ENCODE measurements at places on chromosomes 1 and 21. TPM values are rescaled to one million over a fixed set of nuclear protein-coding genes. Genes with fewer than 3 reads are reported as not detected.

F5 gene
- polyA plus RNA-seq: not detected

FNDC10 gene
- 4.4 TPM for polyA plus RNA-seq

SYDE2 gene
- polyA plus RNA-seq: 4.4 TPM

OPTC gene
- polyA plus RNA-seq: not detected

CASQ2 gene
- polyA plus RNA-seq: not detected

HES5 gene
- polyA plus RNA-seq: not detected

ZBTB17 gene
- 23.4 TPM for polyA plus RNA-seq

KRTAP7-1 gene
- polyA plus RNA-seq: not detected

C4BPA gene
- polyA plus RNA-seq: not detected

GBP2 gene
- polyA plus RNA-seq: 7.8 TPM

SSR2 gene
- 891 TPM for polyA plus RNA-seq

NBPF6 gene
- polyA plus RNA-seq: not detected

VWA1 gene
- polyA plus RNA-seq: 1.7 TPM

PPIAL4G gene
- not detected for polyA plus RNA-seq

MSH4 gene
- polyA plus RNA-seq: 0.05 TPM

GCSAML gene
- polyA plus RNA-seq: not detected

KCNT2 gene
- 1.4 TPM for polyA plus RNA-seq

SERINC2 gene
- polyA plus RNA-seq: 109 TPM

DNA sequence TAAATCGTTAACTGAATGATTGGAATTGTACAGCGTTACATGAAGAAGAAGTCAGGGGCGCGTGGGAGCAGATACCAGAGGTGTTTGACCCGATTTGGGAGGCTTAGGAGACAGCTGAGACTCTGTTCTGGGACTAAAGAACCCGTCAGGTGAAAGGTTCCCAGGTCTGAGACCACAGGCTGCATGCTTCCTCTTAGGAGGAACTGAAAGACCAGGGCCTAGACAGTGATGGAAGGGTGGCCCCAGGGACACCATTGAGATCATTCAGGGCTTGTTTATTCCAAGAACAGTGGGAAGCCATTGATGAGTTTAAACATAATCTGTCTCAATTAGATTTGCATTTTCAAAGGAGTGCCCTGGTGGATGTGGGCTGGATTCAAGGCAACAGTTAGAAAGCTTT lies 904 bp downstream of the KLF17 start:
- no peak for DNase-seq

DNA sequence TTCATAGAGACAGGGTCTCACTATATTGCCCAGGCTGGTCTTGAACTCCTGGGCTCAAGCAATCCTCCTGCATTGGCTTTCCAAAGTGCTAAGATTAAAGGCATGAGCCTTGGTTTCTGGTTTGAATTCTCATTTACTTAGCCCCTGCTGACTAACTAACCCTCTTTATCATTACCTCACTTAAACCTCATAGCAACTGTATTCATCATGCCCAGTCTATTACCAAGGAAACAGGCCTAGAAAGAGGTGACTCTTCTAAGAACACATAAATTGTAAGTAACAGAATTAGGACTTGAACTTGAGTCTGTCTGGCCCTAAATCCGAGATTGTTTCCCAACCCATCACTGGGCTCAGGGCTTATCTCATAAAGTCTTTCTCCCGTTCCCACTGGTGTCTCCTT lies 44.2 kb downstream of the TMEM53 start:
- no peak for DNase-seq

- DNase-seq: no peak
Measured at GRCh38 chr1:78687914-78688313, 38.3 kb downstream of the IFI44 start.

GRCh38 chr1:37035796-37036666 lies 1.7 kb upstream of the GRIK3 start:
- DNase-seq: no peak

DNA sequence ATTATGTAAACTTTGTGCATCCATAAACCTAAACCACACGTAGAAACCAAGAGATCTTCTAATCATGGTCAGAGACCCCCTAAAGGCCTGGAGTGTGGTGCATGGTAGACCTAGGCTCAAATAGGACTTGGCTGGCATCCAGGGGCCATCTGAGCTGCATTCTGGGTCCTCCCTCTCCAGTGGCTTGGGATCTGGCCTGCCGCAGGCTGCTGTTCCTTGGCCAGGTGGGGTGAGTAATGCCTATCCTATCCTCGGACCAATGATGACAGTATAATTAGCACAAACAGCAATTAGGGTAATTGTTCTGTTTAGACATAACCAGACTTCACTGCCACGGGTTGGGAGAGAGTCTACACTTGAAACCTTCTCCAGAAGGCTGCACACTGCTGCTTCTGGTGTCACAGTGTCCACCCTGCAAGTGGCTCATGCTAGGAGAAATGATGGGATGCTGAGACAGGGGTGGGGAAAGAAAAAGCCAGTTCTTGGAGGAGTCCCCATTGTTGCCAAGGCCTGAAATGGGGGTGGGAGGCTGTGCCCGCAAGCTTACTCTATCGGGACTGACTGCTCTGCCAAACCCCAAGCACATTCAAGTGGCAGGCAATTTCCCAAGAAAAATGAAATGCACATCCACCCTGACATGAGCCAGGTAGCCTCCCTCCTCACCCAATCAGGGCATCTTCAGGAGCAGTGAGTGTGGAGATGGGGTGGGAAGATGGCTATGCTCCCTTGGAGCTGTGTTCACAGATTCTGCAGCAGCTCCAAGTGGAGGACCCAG lies 12.5 kb upstream of the PKP1 start:
- no peak for DNase-seq

DNA sequence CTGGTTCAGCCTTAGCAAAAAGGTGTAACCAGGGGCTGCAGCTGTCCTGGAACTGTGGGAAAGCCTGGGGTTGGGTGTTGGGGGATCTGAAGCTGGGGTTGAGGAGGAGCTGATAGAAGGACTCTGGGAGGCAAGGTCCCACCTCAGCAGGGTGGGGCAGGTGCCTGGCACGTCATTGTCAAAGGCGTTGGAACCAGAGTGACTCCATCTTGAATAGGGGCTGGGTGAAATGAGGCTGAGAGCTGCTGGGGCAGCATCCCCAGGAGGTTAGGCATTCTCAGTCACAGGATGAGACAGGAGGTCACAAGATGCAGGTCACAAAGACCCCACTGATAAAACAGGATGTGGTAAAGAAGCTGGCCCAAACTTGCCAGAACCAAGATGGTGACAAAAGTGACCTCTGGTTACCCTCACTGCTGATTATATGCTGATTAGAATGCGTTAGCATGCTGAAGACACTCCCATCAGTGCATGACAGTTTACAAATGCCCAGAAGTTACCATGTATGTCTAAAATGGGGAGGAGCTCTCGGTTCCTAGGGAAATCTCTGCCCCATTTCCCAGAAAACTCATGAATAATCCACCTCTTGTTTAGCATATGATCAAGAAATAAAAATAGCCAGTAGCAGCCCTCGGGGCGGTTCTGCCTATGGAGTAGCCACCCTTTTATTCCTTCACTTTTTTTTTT lies 85.4 kb downstream of the IER5 start:
- DNase-seq: peak; percentile 8

DNA sequence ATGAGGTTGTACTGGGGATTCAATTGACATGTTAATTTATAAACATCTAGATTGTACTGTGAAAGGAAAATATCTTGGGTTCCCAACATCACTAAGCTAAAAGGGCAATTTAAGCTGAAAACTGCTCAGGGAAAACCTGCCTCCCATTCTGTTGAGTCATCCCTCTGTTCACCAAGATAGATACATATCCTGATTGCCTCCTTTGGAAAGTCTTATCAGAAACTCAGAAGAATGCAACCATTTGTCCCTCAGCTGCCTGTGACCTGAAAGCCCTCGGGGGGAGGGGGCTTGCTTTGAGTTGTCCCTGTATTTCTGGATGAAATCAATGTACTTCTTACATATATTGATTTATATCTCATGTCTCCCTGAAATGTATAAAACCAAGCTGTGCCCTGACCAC lies 187.0 kb upstream of the ETV3 start:
- no peak for DNase-seq

DNA sequence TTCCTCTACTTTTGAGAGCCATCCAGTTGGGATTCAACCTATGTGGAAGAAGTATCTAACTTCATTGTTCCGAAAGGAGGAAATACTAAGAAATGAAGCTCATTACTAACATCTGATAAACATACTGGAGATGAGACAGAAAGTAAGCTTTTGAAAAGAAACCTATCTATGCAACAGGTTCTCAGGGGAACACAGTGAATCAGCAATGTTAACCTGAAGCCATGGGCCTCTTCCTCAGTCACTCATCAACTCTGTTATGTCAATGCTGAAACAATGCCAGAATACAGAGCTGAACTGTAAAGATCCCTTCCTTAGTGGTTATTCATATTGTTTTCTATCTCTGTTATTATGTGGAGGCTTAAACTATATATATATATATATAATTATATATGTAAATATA lies 55.5 kb upstream of the ESRRG start:
- DNase-seq: no peak

- no peak for DNase-seq
Measured at GRCh38 chr1:46512135-46512791, 22.6 kb downstream of the DMBX1 start.

GRCh38 chr1:162192306-162192678 lies 122.8 kb downstream of the NOS1AP start:
- DNase-seq: no peak

DNA sequence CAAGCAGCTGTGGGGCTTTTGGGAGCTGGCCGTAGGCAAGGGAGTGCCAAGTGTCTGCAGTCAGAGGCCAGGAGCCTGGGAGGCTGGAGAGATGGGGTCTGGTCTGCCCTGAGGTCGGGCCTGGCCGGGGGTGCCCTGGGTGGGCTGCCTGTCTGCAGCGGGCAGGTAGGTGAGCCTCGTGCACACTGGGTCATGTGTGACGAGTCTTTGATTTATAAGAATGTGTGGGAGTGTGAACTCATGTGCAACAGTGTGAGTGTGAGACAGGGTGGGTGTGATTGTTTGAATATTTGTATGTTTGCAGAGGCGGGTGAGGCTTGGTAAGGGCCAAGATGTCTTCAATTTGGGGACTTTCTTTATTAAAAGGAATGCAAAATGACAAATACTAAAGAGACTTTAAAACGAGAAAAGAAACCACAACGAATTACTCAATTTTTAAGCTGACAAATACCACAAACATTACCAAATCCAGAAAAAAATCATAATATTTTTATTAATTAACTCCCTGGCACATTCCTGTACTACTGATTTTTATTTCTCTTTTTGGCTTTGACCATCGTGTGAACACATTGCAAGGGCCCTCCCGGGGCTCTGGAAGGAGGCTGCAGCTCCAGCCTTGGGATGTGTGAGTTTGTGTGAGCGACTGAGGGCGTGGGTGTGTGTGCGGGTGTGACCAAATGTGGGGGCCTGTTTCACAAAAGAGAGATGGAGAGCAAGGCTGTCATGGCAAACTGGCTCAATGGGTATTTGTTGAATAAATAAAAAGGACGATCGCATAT lies 110.3 kb upstream of the WNT4 start:
- no peak for DNase-seq

- no peak for DNase-seq
Measured at GRCh38 chr1:61181067-61182038, 99.0 kb downstream of the NFIA start.

DNA sequence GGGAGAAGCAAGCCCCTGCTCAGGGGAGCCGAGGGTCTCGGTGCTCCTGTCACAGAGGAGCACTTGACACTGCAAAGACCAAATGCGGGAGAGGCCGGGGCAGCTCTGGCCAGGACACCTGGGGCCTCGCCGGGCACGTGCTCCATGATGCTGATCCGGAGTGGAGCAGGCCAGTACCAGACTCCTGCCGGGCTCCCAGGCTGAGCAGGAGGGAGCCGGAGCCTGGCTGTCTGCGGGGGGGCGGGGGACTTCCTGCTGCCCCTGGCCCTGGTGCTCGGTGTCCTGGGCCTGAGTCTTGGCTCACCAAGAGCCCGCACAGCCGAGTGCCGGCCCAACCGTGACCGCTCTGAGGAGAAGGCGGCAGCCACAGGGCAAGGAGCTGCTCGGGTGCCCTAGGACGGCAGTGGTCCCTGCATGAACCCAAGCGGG lies 38.5 kb upstream of the TMEM52 start:
- DNase-seq: no peak

GRCh38 chr1:7755448-7755847 lies 15.6 kb upstream of the VAMP3 start:
- no peak for DNase-seq

GRCh38 chr1:222018041-222018440 lies 276.2 kb upstream of the DUSP10 start:
- DNase-seq: no peak

DNA sequence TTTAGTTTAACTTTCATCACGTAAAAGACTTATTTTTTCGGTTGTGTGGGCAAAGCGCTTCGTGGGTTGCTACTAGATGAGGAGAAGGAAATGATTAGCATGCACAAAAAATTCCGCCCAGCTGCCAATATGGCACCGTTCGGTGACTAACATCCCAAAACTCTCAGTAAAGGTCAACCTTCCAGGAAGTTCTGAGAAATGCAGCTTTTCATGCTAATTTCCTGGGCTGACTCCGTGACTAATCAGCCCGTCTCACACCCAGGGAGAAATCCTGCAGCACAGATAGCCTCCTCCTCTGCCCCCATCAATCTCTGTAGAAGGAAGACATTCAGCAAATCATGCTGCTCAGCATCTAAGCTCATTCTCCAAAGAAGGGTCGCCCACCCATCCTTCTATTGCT lies 34.1 kb downstream of the TMCO4 start:
- DNase-seq: peak; percentile 76

GRCh38 chr21:26956813-26957212 lies 10.1 kb downstream of the ADAMTS5 start:
- no peak for DNase-seq

GRCh38 chr1:236657398-236657797 lies 28.9 kb upstream of the ACTN2 start:
- DNase-seq: no peak

GRCh38 chr1:97685360-97685759 lies 235.5 kb downstream of the DPYD start:
- DNase-seq: no peak

DNA sequence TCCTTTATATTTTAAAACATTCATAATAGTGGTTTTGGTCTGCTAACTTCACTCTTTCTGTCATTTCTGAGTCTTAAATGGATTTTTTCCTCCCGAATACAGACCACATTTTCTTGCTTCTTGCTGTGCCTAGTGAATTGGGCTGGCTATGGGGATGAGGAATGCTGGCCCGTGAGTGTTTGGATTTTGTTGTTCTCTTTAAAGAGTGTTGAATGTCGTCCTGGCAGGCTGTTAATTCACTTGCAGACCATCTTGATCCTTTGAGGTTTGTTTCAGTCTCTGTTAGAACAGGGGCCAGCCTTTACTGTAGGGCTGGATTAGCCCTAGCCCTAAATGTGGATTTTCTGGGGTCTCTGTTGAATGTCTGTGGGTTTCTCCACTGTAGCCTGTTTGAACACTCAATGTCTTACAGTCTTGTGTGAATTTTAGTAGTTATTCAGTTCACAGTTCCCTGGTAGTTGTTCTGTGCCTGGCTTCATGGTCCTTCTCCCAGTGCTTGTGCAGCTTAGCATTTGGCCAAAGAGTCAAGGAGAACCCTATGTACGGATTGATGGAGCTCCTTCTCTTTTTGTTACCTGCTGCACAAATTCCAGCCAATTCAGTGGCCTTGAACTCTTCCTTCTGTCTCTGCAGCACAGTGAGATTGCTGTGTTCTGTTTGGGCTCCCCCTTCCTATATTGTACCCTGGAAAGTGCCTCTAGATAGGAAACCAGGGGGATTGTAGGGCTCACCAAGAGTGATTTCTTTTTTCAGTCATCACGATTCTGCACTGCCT lies 95.7 kb downstream of the DYRK1A start:
- DNase-seq: no peak

- DNase-seq: no peak
Measured at GRCh38 chr1:26784023-26784871, 3.5 kb upstream of the PIGV start.

GRCh38 chr1:35622510-35623178 lies 18.7 kb downstream of the PSMB2 start:
- no peak for DNase-seq
